Heart left ventricle (tissue), 16 donors: ENCODE measurements at places on chromosomes 3 and 15. TPM values are rescaled to one million over a fixed set of nuclear protein-coding genes. Genes with fewer than 3 reads are reported as not detected.
A peak's percentile ranks its signal among the peaks of the same experiment; 100 is the strongest.

FEZF2 gene
- not detected for total RNA-seq

CDV3 gene
- 207 TPM for total RNA-seq

CPNE9 gene
- total RNA-seq: not detected

CORO2B gene
- 6.6 TPM for total RNA-seq

CTXN2 gene
- total RNA-seq: not detected

DNA sequence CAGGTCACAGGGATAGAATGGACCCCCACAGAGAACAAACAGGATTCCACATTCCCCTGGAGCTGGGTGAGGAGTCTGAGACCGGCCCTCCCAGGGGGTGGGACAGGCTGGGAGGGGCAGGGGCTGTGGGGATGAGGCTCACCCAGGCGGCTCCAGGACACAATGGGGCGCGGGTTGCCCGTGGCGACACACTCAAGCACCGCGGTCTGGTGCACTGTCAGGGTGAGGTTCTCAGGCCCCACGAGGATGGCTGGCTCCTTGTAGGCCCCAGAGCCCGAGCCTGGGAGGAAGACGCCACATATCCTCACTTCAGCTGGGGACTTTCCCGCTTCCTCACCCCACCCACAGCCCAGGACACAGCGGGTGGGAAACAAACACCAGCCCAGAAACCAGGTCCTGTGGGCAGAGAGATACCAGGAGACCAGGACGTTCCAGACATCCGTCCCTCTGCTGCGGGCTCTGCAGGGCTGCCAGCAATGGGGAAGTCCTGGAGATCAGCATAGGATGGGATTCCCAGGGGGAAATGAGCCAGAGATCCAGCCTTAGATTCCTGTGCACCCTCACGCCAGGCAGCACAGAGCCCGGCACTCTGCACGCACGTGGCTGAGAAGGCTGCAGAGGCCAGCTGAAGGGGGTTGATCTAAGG, 30.2 kb downstream of the RNU5B-1 start:
- DNase-seq: no peak

DNA sequence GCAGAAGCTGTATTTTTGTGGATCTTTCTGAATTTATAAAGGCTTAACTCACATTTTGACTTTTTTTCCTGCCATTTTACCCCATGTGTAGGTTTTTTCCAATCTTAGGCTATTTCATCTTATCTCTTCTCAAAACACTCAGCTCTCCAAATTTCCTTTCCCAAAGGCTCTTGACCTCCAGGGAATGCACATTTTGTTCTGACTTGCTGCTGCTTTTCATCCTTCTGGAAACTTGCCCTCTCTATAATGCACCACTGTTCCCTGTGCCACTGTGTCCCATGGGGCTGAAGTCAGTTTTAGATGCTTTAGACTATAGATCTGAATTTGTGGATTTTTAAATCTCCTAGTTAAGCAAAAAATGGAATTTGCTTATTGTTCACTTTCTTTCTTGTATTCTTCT, 9.1 kb downstream of the PYDC2 start:
- no peak for DNase-seq

GRCh38 chr3:145015253-145015652, 1043.6 kb downstream of the DIPK2A start:
- DNase-seq: no peak

GRCh38 chr15:62491642-62492041, 326.6 kb upstream of the C2CD4B start:
- DNase-seq: no peak

DNA sequence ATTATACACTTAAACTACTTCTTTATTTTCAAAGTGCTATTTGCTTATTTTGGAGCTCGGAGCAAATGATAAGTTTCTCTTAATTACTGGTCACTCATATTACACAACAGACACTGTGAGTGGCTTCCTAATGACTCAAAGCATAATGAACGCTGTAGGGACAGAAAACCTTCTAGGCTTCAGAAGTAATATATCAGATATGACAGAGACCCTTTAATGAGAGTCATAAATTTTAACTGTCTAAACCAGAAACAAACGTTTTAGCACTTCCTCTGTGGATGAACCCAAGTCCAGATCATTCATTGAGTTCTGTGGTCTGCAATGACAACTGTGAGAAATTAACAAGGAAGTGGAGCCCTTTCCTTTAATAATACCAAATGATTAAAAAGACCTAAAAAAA, 66.6 kb downstream of the ARPP21 start:
- no peak for DNase-seq

GRCh38 chr3:181610973-181611265, 100.8 kb upstream of the SOX2 start:
- DNase-seq: no peak

- DNase-seq: no peak
These were observed 45.4 kb downstream of the ATP13A4 start for GRCh38 chr3:193509103-193509965.

DNA sequence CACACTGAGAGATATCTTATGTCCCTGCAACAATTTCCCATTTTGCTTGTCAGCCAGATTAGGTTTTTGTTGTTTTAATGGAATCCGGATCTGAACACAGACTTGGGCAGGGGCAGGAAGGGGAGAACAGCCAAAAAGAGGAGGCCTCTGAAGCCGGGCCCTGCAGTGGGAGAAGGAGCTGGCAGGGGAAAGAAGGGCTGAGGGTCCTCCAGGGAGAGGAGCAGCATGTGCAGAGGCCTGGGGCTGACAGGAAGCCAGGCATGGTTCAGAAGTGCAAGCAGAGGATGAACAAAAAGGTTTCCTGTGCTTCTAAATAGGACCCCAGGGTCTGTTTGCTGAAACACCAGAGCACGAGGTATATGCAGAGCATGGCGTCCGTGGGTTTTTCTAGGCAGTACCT, 49.1 kb upstream of the POMGNT2 start:
- DNase-seq: no peak

- DNase-seq: no peak
These were observed 32.9 kb downstream of the PIK3CA start for GRCh38 chr3:179181021-179181472.

- no peak for DNase-seq
These were observed 69.2 kb upstream of the COL6A5 start for GRCh38 chr3:130276203-130276803.

GRCh38 chr15:44710236-44711095, 657 bp downstream of the PATL2 start:
- DNase-seq: peak; percentile 56

DNA sequence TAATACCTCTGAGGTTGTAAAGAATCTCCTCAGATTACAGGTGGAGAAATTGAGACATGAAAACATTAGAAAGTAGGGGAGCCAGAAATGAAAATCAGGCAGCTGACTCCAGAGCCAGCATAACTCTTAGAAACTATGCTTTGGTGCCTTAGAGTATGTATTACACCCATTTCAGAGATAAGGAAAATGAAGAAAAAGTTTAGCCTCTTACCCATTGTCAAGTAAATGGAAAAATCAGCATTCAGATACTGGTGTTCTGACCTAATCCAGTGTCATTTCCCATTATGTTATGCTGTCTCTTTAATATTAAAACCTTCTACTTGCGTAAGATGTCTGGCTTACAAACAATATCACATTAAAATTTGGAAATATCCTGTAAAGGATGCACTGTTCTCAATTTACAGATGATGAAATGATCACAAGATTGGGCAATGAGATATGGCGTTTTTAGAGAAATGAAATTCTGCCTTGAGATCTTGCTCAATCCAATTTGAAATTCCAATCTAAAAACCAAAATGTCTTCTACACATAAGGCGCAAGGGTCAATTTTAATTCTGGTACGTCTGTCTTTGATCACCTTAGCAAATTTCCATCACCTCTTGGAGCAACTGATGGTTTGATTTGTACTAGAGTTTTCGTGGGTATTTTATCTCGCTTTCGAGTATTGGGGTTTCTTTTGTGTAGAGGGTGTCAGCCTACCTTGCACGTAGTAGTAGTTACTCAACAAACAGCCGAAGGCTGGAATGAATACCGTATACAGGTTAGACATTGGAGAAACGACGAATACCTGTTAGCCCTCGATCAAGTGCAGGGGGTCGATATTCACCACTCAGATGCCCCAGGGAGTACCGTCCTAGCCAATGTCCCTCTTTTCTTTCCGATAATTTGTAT, 902 bp upstream of the ZCWPW2 start:
- no peak for DNase-seq

DNA sequence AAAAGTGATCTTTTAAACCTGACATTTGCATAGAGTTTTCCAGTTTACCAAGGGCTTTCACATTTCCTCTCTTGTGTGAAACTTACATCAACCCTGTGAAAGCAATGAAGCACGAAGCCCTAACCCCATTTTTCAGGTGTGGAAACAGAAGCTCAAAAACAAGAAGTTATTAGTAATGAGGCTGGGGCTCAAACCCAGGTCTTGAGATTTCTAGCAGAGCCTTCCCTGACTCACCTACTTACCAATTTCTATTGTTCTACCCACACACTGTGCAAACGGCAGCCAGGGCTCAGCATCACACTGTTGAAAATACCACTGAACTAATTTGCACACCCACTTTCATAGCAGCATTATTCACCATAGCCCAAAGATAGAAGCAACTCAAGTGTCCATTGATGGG, 117.8 kb upstream of the IGF1R start:
- no peak for DNase-seq

- DNase-seq: no peak
These were observed 51.5 kb downstream of the CMTM6 start for GRCh38 chr3:32450992-32451659.

DNA sequence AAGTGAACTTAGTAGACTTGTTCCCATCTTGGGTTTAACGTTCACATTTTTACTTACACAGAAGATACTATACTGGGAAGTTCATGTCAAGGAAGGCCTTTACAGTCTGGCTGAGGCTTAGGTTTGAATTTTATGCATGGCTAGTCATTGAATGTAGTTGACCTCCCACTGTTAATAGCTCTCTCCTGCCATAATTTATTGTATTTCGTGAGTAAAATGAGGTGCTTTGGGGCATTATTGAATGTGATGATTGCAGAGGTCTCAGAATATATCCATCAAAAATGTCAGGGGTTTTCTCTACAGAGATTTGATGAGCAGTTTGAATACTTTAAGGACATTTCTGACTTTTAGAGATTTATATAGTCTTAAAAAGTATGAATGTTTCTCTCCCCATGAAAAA, 356.6 kb upstream of the GRM7 start:
- no peak for DNase-seq

- peak; percentile 33 for DNase-seq
These were observed 33.9 kb downstream of the PFN2 start for GRCh38 chr3:149936812-149937230.

GRCh38 chr3:58333206-58334012, 717 bp downstream of the PXK start:
- peak; percentile 19 for DNase-seq

DNA sequence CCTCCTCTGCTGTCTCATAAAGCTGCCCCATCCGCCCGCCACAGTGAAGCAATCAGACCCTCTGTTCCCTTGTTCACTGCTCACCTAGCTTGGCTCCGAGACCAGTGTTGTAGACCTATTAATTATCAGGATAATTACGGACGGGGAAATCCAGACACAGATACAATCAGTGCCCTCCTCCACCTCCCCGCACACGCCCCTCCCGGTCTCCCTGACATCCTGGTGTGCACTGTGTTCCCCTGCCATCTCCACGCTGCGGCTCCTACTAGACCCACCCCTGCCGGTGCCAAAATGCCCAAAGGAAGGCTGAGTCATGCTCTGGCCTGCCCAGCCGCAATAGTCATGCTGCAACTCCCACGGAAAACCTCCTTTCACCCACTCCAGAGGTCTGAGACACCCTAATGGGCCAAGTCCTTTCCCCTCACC, 277.3 kb upstream of the TLE3 start:
- DNase-seq: peak; percentile 49

GRCh38 chr3:83938491-83938890, 1020.3 kb upstream of the CADM2 start:
- DNase-seq: no peak

GRCh38 chr3:541062-541801, 344.7 kb downstream of the CHL1 start:
- DNase-seq: no peak

- DNase-seq: no peak
These were observed 86.5 kb downstream of the ST6GAL1 start for GRCh38 chr3:187016639-187017345.

DNA sequence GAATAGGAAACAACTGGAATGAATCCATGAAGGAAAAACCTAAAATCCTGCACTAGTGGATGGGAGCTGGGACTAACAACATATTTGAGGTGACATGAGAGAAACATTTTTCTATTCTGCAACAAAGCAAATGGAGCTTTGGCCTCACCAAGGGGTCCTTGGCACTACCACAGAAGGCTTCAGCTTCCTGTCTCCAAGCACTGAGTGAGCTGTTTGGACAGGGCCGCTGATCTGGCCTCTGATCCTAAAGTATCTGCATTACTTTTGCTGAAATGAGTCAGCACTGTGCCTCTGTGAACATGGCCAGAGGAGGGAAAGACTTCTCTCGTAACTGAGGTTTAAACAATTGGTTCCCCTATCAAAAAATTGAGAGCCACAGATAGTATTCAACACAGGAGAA, 9.0 kb downstream of the ARPP21 start:
- no peak for DNase-seq

DNA sequence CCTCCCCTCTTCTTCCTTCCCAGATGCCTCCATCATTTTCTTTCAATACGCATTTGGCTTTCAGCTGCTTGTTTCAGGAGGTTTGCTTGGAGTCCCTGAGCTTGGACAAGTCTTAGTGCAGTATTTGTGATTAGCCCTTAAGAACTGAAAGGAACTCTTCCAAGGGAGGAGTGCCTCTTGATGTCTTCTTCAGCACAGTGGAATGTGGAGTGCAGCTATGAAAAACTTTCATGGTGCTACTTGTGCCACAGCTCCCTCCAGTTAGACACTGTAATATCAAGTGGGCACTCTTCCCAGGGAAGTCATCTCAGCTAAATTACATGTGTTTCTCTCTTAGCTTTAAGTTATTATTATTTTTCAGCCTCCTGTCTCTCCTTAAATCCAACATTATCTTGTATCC, 173.1 kb downstream of the NECTIN3 start:
- no peak for DNase-seq

DNA sequence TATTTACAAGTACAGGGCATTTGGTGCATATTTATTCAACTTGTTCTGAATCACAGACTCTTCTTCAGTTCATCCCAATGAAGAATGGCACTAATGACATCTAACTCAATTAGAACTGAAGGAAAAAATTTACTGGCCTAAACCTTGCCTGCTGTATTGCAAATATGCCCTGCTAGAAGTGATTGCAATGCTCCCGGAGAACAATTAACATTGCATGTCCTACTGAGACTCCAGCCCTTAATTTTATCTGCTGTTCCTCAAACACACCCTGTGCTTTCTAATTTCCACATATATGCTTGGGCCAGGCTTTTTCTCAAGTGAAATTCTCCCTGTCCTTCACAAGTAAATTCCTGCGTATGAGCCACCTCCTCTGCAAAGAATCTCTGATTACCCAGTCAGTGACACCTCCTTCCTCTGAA, 8.3 kb downstream of the ACKR4 start:
- no peak for DNase-seq

- DNase-seq: no peak
These were observed 28.7 kb upstream of the SEMA6D start for GRCh38 chr15:47688573-47689086.

GRCh38 chr15:98686983-98687382, 38.6 kb downstream of the IGF1R start:
- no peak for DNase-seq
